ENCODE measurements at places on chromosomes 1 and 21.

- no peak for DNase-seq
These were observed 748.2 kb upstream of the ADAMTS5 start for GRCh38 chr21:27715131-27715530.

- DNase-seq = no peak
These were observed 35.9 kb upstream of the ARHGEF16 start for GRCh38 chr1:3418600-3418999.

GRCh38 chr1:220221269-220221668, 51.0 kb downstream of the RAB3GAP2 start:
- DNase-seq = no peak

GRCh38 chr1:53176452-53177208, 20.0 kb upstream of the CPT2 start:
- peak; percentile 11 for DNase-seq

DNA sequence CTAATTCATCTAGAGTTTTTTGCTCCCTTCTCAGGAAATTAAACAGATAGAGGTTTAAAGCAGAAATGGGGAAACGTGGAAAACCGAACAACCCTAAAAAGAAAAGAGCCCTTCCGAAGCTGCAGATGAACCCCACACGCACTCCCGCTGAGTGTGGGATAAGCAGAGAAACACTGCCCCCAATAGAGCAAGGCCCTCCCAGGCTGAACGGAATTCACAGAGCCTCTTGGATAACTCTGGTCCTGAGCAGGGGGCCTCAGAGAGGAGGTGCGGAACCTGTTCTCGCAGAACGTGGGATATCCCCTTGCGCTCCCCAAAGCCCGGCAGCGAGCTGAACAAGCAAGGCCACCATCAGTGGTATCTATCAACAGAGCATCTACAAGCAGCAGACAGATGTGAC, 44.9 kb downstream of the SSBP3 start:
- DNase-seq = no peak

DNA sequence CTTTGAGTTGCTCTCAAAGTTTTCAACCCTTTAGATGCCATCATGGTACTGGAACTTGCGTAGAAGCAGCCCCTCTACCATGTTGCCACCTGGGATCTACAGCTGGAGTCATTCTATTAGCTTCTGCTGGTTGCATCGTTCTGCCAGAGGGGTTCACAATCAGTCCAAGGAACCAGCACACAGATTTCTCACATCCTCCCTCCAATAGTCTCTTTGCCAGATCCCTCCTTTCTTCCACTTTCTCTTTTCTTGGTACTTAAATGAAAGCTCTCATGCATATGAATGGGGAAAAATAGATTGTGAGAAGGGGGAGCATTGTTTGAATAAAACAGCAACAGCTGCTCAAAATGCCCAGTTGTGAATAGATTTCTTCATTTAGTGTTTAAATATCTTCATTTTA, 4.2 kb upstream of the C8A start:
- DNase-seq = no peak

- DNase-seq = no peak
These were observed 68.5 kb downstream of the NIBAN1 start for GRCh38 chr1:184905601-184906322.

DNA sequence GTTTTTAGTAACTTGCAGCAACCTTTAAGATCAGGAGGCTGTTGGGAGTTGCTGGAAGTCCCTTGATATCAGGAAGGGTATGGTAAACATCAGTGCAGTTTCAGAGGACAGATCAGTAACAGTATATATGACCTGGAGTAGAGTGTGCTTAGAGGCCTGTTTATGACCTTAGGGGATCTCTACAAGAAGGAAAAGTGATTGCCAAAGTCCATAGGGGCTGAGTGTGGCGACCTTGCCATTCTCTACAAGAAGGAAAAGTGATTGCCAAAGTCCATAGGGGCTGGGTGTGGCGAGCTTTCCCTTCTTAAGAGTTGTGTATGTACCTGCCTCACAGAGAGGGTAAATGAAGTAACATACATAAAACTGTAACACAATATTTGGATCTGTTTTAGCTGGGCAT, 28.5 kb upstream of the AXDND1 start:
- no peak for DNase-seq

DNA sequence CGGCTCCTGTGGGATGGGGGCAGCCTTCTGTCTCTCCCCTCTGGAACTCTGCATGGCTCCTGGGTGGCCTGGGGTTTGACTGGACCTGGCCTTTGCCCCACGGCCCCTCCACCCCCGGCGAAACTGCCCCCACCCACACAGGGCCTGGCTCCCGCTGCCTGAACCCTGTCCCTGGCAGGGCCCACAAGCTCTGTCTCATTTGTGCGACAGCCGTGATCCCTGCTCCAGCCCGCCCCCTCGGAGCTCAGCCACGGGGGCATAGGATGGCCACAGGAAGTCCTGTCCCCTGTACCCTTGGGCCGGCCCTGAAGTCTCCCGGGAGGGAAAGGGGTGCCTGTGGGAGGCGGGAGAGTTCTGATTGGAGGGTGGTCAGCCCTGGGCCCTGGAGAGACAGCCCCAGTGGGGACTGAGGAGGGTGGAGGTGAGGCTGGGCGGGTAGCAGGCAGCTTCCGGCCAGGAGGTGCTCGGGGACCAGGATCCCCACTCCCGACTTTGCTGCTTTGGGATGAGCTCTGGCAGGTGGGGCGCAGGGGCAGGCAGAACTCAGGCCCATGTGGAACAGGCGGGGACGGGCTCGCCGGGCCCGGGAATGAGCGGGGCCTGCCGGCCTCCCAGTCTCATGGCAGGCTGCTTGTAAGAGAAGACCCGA, 45.1 kb downstream of the SLX9 start:
- no peak for DNase-seq

DNA sequence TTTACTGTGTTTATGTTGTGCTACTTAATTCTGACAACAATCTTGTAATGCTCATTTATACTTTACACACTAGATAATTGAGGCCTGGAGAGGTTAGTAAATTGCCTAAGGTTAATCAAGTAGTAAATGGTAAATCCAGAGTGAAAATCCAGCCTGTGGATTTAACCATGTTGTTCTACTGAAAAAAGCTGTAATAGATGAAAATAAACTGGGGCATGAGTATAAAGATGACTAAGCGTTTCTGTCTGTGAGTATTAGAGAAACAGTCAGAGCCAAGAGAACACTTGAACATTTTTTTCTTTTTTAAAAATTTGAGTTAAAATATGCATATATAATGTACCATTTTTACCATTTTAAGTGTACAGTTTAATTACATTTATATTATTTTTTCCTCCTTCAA, 47.9 kb upstream of the LEPR start:
- no peak for DNase-seq
